ENCODE measurements at places on chromosomes 7 and 10.

- H3K27ac ChIP-seq = no peak overlapping the region
- no peaks in the 10 kb centered on the region for H3K4me1 ChIP-seq
- no peaks in the 10 kb centered on the region for H3K27me3 ChIP-seq
- no peak overlapping the region for H3K4me3 ChIP-seq
- H3K36me3 ChIP-seq = no peaks in the 10 kb centered on the region
These were observed 24.1 kb downstream of the FZD1 start for GRCh38 chr7:91288208-91288824.

DNA sequence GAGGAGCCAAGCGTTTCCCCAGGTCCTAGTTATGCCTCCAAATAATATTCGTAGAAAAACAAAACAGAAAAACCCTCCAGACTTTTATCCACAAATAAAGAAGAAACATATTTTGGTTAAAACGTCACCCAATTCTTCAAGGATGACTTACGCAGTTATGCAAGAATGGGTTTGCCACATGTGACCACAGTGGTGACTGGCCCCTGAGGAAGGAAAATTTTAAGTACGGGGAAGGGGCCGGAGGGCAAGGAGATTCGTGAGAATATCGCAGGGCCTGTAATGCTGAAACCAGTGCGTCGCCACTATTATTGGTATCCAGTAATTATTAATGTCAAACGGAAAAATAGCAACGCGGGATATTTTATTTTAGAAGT is 537 bp upstream of the MRPS24 start:
- H3K4me1 ChIP-seq = peaks cover 18% of the 10 kb centered on the region
- DNase-seq = no peak
- H3K27me3 ChIP-seq = peaks cover 5% of the 10 kb centered on the region
- H3K27ac ChIP-seq = peak overlapping the region; percentile 42
- peak overlapping the region; percentile 76 for H3K4me3 ChIP-seq
- peaks cover 36% of the 10 kb centered on the region for H3K36me3 ChIP-seq

DNA sequence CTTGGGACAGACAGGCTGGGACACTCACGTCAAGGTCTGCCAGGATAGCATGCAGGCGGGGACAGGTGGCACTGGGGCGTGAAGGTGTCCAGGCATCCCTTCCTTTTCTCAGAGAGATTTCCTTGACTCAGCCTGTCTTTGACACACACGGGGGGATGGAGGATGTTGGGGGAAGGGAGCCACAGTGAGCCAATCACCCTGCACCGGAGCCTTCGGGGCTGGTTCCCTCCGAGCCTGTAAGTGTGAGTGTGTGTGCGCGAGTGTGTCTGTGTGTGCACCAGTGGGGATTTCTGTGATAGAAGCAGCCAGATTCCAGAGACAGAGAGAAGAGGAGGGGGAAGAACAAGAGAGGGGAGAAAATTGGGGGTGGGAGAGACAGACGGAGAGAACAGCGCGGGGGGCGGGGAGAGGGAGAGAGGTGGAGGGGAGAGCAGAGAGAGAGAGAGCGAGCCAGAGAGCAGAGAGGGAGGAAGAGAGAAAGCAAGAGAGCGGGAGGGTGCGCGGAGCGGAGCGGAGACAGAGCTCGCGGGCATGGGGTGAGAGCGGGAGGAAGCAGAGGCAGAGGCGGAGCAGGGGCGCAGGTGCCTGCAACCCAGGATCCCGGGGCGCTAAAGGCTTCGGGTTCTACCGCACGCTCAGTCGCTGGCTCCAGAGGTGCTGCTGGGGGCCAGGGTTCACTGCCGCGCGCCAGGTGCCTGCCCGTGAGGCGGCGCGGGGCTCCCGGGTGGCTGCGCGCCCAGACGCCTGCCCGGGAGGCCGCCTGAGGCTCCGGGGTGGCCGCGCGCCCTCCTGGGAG is 466 bp upstream of the GPR26 start:
- H3K36me3 ChIP-seq = no peaks in the 10 kb centered on the region
- no peak overlapping the region for H3K27ac ChIP-seq
- no peak overlapping the region for H3K4me3 ChIP-seq

- no peak overlapping the region for H3K27ac ChIP-seq
- peaks cover 34% of the 10 kb centered on the region for H3K27me3 ChIP-seq
- DNase-seq = no peak
- peaks cover 11% of the 10 kb centered on the region for H3K4me1 ChIP-seq
- no peak overlapping the region for H3K4me3 ChIP-seq
- peaks cover 3% of the 10 kb centered on the region for H3K36me3 ChIP-seq
These were observed 17.7 kb upstream of the GTPBP4 start for GRCh38 chr10:970311-971149.

- no peaks in the 10 kb centered on the region for H3K4me1 ChIP-seq
- no peak overlapping the region for H3K27ac ChIP-seq
- H3K36me3 ChIP-seq = no peaks in the 10 kb centered on the region
- H3K27me3 ChIP-seq = no peaks in the 10 kb centered on the region
- DNase-seq = no peak
- H3K4me3 ChIP-seq = no peak overlapping the region
These were observed 116.8 kb downstream of the LHPP start for GRCh38 chr10:124578231-124579010.

Data from activated CD4-positive, alpha-beta memory T cell treated with anti-CD3 and anti-CD28 coated beads, Interleukin-2, amount 10 ng/mL, durations not matched to agents 7 days and 5 days (primary cell).